ENCODE measurements at places on chromosomes 5 and 9.

DNA sequence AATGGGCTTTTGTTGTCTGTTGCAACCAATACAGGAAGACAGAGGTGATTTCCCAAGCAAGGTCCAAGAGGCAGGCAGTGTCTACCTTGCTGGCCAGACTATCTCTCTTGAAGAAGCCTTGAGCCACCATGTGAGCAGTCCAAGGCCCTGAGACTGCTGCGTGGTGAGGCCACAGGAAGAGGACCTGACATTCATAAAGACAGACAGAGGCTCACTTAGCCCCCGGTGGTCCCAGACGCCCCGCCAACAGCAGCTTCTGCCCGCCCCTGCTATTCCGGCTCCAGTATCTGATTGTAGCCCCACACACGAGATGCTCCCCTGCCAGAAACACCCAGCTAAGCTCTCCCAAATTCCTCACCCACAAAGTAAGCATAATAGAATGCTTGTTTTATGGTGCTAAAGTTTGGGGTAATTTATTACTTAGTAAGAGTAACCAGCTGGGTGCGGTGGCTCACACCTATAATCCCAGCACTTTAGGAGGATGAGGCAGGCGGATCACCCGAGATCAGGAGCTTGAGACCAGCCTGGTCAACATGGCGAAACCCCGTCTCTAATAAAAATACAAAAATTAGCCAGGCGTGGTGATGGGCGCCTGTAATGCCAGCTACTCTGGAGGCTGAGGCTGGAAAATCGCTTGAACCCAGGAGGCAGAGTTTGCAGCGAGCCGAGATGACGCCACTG lies 22.8 kb upstream of the FUBP3 start:
- DNase-seq, result no peak

DNA sequence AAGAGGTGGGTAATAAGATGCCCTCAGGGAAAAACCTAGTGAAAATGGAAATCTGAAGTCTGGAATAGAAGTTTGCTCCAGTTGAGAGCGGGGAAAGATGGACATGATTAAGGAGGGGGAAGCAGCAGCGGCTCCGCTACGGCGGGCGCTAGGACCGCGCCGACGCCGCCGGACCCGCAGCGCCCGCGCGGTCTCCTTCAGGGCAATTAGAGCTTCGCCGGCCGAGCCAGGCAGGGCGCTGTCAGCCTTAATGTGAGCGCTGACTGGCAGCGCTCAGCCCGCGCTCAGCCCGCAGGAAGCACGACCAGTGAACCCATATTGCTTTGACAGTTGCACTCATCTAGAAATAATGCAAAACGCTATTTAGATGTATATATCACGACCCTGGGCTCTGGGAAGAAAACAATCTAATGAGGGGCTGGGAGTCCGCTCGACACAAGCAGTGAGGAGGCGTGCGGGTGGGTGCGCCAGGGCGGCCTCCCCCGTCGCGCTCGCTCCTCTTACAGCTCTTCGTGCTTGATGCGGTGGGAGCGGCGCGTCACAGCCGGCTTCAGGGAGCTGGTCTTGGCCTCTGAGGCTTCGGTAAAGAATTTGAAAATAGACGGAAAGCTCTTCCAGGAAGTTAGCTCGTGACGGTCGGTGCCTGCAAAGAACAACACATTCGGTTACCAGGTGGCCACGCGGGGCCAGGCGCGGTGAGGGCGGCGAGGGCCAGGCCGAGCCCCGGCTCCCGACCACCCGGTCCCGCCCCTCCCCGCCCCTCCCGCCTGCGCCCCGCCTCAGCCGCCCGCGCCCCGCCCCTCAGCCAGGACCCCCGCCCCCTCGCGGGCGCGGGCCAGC lies 37.7 kb downstream of the NR2F1 start:
- DNase-seq, result peak; percentile 87

GRCh38 chr9:98854266-98854665 lies 46.8 kb downstream of the GALNT12 start:
- no peak for DNase-seq

DNA sequence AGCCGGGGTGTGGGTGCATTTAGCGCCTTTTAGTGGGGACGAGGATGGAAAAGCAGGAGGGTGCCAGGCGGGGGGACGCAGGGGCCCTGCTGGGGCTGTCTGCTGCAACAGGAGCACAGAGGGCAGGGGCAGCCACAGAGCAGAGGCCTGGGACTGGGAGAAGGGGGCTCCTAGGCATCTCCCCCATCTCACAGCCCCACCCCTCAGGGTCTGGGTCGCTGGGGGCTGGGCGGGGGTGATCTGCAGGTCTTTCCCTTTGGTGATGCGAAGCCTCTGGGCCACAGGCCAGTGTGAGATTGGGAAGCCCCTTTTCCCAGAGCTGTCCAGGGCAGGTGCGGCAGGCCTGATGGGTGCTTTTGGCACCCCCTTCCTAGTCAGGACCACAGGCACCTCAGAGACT lies 4.8 kb downstream of the TOR2A start:
- DNase-seq, result no peak

DNA sequence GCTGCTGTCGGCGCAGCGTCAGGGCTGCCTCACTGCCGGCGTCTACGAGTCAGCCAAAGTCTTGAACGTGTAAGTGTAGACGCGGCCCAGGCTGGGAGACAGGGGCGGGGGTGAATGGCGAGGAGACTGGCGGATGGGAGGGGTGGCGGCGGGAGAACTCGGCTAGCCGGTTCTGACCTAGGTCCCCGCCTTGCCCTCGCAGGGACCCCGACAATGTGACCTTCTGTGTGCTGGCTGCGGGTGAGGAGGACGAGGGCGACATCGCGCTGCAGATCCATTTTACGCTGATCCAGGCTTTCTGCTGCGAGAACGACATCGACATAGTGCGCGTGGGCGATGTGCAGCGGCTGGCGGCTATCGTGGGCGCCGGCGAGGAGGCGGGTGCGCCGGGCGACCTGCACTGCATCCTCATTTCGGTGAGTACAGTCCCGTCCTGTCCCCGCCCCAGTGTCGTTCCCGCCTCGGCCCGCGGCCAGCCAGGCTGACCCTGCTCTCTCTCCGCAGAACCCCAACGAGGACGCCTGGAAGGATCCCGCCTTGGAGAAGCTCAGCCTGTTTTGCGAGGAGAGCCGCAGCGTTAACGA lies 745 bp downstream of the GADD45G start:
- DNase-seq, result no peak

DNA sequence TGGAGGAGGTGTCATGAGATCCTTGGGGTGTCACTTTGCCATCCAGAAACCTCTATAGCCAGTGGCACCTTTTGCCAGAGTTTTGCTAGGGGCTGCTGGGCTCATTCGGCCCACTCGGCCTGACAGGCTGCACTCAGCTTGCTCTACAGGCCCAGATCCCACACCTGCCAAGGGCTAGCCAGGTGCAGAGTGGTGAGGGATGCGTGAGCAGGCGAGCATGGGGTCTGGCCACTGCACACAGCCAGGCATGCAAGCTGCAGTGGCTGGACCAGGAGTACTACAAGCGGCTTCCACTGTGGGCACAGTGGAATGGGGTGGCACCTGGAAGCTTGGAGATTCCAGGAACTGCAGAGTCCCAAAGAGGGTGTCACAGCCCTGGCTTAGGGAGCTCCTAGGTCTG lies 372.7 kb downstream of the CHSY3 start:
- no peak for DNase-seq

- no peak for DNase-seq
Observed at GRCh38 chr5:96294884-96295202, 138.2 kb downstream of the PCSK1 start.

GRCh38 chr9:87307848-87308247 lies 189.8 kb upstream of the DAPK1 start:
- DNase-seq, result no peak

- no peak for DNase-seq
Observed at GRCh38 chr5:67806654-67807438, 408.7 kb upstream of the PIK3R1 start.

GRCh38 chr5:73997960-73998359 lies 372.0 kb downstream of the ARHGEF28 start:
- DNase-seq, result no peak

- DNase-seq, result peak; percentile 98
Observed at GRCh38 chr5:132422720-132423437, 53.4 kb downstream of the SLC22A5 start.

DNA sequence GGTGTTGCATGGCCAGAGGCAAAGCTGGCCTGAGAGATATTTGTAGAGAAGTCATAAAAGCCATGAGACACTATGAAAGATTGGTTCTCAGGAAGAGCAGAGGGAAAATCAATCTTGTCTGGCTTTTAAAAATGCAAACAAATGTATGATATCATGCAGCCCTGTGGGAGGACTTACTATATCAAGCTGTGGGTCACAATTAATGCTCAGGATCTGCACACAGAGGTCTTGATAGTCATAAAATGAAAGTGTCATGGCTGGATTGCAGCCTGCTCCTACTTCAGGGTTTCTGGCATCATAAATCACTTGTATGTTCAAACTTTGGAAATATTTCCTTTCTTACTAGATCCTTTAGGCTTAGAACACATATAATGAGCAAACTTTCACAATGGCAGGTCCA lies 151.5 kb downstream of the SEMA6A start:
- no peak for DNase-seq

DNA sequence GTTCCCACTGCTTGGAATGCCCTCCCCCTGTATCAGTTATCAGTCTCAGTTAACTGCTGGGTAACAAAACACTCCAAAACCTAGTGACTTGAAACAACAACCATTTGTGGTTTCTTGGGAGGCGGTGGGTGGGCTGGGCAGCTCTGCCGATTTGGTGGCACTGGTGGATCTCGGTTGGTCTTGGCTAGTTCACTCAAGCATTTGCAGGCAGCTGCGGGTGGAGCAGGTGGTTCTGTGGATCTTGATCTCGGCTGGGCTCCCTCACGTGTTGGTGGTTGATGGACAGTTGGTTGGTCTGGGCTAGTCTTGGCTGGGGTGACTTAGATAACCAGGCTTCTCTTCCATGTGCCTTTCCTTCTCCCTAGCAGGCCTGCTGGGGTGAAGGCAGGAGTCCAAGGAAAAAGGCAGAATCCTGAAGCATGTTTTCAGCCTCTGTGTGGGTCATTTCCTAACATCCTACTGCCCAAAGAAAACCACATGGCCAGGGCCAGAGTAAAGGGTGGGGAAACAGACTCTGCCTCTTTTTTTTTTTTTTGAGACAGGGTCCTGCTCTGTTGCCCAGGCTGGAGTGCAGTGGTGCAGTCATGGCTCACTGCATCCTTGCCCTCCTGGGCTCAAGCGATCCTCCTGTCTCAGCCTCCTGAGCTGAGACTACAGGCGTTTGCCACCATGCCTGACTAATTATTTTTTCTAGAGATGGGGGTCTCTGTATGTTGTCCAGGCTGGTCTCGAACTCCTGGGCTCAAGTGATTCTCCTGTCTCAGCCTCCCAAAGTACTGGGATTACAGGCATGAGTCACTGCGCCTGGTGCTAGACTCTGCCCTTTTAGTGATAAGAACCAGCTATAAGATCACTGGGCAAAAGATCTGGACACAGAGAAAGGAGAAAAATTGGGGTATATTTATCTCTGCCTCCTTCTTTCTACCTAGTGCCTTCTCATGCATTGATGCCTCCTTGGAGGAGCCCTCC lies 183.7 kb downstream of the RGS3 start:
- no peak for DNase-seq

- DNase-seq, result peak; percentile 53
Observed at GRCh38 chr5:19322716-19323485, 665.1 kb downstream of the CDH18 start.

GRCh38 chr5:43304525-43304924 lies 8.7 kb downstream of the HMGCS1 start:
- peak; percentile 41 for DNase-seq

GRCh38 chr5:38547257-38547656 lies 9.2 kb downstream of the LIFR start:
- no peak for DNase-seq

DNA sequence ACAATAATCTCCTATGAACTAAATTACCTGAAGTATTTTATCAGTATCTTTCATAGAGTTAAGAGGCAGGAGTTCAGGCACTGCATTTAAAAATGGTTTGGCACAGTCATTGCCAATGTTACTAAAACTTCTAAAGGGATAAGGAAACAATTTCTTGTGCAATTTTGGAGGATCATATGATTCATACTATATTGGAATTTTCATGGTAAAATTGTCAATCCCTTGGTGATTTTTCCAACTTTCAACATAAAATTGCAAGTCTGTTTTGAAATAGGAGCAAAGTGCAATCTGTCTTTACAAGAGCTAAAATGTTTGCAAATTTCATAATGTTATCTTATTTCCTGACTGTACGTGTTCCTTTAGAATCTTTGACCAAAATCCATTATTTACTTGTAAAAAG lies 211.1 kb downstream of the DMRTA1 start:
- DNase-seq, result no peak

DNA sequence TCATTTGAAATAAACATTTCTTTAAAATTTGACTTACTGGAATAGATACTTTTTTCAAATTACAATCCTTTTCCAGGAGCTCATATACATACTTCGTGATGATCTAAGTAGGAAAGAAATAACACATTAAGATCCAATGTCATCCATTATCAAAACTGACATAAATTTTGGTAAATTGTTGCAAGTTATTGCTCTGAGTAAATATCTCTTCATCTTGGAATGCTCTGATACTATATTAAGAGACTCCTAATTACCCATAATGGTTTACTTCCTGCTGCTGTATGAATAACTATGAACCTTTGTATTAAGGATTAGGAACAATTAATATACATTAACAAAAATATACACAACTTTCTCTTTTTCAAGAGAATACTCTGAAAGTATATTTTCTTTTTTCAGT lies 223.0 kb upstream of the POU5F2 start:
- no peak for DNase-seq

- peak; percentile 95 for DNase-seq
Observed at GRCh38 chr5:74326571-74327338, 313.8 kb downstream of the ENC1 start.

DNA sequence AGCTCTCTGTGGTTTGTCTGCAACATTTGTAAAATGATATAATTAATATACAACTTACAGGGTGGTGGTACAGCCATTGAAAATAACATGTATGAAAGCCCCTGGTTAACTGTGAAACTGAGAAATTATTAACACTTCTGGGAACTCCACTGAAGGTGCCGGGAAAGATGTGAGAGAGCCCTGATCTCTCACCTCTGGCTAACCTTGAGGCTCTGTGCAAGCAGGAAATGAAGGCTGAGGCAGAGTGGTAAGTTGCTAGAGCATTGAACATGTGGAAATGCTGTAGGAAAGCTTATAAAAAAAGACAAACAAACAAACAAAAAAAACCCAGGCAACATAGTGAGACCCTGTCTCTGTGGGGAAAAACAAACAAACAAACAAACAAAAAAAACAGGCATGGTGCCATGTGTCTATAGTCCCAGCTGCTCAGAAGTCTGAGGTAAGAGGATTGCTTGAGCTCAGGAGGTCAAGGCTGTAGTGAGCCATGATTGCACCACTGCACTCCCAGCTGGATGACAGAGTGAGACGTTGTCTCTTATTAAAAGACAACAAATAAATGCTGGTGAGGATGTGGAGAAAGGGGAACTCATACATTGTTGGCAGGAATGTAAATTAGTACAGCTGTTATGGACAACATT lies 7.5 kb downstream of the CATSPER3 start:
- DNase-seq, result no peak

GRCh38 chr5:123344816-123345426 lies 78.3 kb downstream of the CEP120 start:
- peak; percentile 0 for DNase-seq

- no peak for DNase-seq
Observed at GRCh38 chr5:146873186-146873917, 5.2 kb downstream of the PPP2R2B start.

GRCh38 chr9:2622461-2623287 lies 1.1 kb downstream of the VLDLR start:
- no peak for DNase-seq
